ENCODE measurements at places on chromosomes 6 and 20. TPM values are rescaled to one million over a fixed set of nuclear protein-coding genes. Genes with fewer than 3 reads are reported as not detected.

The THBS2 gene
- polyA plus RNA-seq, result 99.4 TPM

DNA sequence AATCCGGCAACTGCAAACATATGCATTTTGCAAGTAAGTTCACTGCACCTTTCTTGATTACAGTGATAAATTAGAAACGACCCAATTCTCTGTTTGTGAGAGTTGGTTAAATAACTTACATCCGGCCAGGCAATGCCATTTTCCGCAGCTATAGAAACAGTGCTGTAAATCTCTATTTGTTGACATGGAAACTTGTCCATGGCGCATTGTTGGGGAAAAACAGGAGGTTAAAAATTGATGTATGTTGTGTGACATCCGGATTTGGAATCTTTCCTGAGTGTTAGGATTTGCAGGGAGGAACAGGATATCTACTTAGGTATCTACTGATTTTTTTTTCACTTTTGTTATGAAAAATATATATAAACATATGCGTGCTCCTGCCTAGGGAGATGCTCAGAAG is 66.5 kb downstream of the DLGAP4 start:
- no peak for DNase-seq

- no peak for DNase-seq
These were observed 51.9 kb downstream of the TMEM242 start for GRCh38 chr6:157271441-157271840.

- no peak for DNase-seq
These were observed 28.9 kb upstream of the PNRC1 start for GRCh38 chr6:89051676-89052075.

The SLC35D3 gene
- polyA plus RNA-seq, result not detected

GRCh38 chr20:32436142-32436861 is 78.2 kb downstream of the ASXL1 start:
- DNase-seq, result no peak

The GMPR gene
- polyA plus RNA-seq, result 27.1 TPM

The SEMG1 gene
- not detected for polyA plus RNA-seq

- no peak for DNase-seq
These were observed 31.0 kb upstream of the NTSR1 start for GRCh38 chr20:62677678-62678077.

DNA sequence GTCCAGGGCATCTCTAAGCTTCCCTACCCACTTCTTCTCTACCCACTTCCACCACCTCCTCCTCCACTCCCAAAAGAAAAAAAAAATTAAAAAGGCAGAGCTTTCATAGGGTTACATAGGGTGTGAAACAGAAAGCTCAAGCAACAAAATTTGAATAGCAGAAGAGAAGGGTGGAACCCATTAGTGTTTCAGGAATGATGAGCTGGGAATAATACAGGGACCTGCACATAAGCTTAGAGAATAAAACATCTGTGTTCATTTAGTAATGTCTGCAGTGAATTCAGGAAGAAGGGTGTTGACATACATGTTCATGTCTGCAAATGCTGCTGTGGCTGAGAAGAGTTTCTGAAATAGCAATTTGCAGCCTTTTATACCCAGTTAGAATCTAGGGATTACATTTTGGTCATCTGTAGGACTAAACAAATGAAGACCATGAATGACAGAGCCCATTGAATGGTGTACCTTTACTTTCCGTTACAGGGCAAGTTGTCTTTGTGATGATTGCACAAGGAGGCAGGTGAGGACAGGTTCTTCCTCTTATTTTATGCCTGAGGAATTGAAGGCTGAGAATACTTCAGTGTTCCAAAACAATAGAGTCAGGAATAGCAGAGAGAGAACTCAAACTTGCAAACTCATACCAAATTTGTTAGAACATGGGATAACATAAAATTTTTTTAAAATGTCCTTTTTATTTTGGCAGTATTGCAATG is 975.1 kb downstream of the TFAP2A start:
- no peak for DNase-seq

- DNase-seq, result no peak
These were observed 467.6 kb downstream of the DHX35 start for GRCh38 chr20:39429726-39430125.

The CCN5 gene
- polyA plus RNA-seq, result 122 TPM

The BPIFB6 gene
- polyA plus RNA-seq, result not detected

DNA sequence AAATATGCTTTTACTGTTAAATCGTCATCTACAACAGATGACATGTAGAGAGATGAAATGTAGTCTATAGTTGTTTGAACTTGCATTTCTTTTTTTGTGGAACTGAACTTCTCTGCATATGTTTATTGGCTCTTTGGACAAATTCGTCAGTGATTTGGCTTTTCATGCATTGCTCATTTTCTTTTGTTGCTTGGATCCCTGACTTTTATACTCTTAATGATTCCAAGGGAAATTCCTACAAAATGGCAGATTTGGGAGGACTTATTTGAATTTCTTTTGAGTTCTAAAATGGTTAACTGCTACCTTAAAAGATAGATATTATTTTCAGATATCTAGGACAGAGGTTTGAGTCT is 65.4 kb downstream of the UTRN start:
- no peak for DNase-seq

- DNase-seq, result no peak
These were observed 8.4 kb downstream of the GABBR1 start for GRCh38 chr6:29624520-29624961.

- no peak for DNase-seq
These were observed 188.2 kb upstream of the SGK1 start for GRCh38 chr6:134506162-134506561.

All from fibroblast of lung (primary cell).